Osteoblast (primary cell): ENCODE measurements at places on chromosomes 11 and 22. TPM values are rescaled to one million over a fixed set of nuclear protein-coding genes. Genes with fewer than 3 reads are reported as not detected.

The VPREB3 gene
- total RNA-seq: not detected in 2 replicates

The NECTIN1 gene
- 4.1 and 5.8 TPM in 2 replicates for total RNA-seq

The SPA17 gene
- total RNA-seq: 8.0 and 8.8 TPM in 2 replicates

The TRPT1 gene
- 32.2 and 33.0 TPM in 2 replicates for total RNA-seq

The ZC3H12C gene
- total RNA-seq: 9.1 and 10.5 TPM in 2 replicates

The DGCR6L gene
- total RNA-seq: 58.9 and 60.8 TPM in 2 replicates

The C11orf52 gene
- total RNA-seq: 1.2 and 1.4 TPM in 2 replicates

The MMP12 gene
- total RNA-seq: under 0.01 and 0.36 TPM in 2 replicates

The WBP2NL gene
- total RNA-seq: under 0.01 and 0.72 TPM in 2 replicates

The TSPAN32 gene
- 0.59 and 1.4 TPM in 2 replicates for total RNA-seq

The BIK gene
- not detected in 2 replicates for total RNA-seq

The CALCA gene
- total RNA-seq: not detected in 2 replicates

The ARRB1 gene
- 14.5 and 19.4 TPM in 2 replicates for total RNA-seq

The CBLIF gene
- not detected in 2 replicates for total RNA-seq

The MS4A4A gene
- under 0.01 and 0.36 TPM in 2 replicates for total RNA-seq

GRCh38 chr11:100445231-100445735, 241.8 kb upstream of the ARHGAP42 start:
- no peak for DNase-seq

DNA sequence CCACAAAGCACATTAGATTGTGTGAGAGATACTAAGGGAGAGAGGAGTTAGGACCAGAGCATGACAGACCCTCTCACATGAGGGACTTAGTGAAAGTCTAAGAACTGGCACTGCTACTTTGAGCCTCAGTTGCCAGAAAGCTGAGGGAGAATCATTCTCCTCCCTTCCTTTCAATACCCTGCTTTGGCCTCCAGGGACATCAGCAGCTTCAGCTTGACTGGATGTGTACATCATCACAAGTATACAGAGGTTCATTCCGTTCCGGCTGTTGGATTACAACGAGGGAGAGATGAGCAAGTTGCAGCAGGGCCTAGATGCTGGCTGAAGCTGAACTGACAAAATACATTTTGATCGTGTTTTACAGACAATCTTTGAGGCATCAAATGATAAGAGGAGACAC, 15.7 kb upstream of the ANO5 start:
- DNase-seq: no peak

- DNase-seq: no peak
Measured at GRCh38 chr11:36380296-36381014, 84.4 kb downstream of the PRR5L start.

DNA sequence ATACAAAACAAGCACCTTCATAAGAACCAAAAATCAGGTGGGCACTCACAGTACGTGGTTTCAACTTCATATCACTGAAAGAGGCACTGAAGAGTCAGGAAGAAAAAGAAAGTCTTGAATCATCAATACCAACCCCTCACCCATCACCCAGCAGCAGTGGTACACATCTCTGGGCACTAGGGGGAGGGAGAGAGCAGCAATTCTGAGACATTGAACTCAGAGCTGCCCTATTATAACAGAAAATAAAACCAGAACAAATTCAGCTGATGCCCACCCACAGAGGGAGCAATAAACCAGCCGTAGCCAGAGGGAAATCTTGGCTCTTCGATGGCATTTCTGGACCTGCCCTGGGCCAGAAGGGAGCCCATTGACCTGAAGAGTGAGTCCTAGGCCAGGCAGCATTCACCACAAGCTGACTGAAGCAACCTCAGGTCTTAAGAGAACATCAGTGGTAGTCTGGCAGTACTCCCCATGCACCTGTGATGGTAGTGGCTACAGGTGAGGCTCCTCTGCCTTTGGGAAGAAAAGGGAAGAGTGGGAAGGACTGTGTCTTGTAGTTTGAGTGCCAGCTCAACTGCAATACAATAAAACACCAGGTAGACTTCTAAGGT, 42.2 kb upstream of the FAM181B start:
- DNase-seq: peak; percentile 65

DNA sequence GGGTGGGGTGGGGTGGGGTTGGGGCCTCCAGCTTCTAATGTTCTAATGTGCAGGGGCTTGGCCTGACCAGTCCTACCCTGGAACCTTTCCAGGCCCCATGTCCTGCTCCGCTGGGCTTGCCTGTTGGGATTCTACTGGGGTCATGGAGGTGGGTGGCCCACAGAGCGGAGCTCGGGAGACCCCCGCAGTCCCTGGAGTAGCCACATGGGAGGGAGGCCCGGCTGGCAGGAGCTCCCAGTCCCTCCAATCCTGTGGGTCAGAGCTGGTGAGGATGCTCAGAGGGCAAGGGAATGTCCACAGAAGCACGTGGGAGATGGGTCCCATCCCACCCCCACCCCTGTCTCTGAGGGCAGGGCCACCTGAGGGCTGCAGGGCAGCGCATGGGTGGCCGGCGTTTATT, 2.9 kb downstream of the SEPTIN5 start:
- DNase-seq: peak; percentile 91

- peak; percentile 80 for DNase-seq
Measured at GRCh38 chr11:64911142-64911541, 5.9 kb downstream of the ATG2A start.

GRCh38 chr11:34750692-34751405, 130.0 kb downstream of the EHF start:
- no peak for DNase-seq

DNA sequence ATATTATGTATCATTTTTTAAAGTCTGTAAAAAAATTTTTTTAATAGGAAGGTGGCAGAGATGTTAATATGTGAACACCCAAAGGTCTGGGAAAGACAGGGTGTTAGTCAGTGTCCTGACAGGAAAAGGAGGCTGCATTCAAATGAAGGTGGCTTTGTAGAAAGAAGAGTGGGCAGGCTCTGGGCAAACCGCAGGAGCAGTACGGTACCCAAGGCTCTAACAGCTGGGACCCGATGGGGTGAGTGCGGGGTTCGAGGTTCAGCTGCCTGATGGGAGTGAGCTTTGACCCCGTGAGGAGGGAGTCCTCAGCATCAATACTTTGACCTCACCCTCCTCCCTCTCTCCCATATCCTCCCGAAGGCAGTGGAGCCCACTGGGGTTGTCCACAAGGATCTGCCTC, 142.5 kb downstream of the C11orf91 start:
- no peak for DNase-seq

DNA sequence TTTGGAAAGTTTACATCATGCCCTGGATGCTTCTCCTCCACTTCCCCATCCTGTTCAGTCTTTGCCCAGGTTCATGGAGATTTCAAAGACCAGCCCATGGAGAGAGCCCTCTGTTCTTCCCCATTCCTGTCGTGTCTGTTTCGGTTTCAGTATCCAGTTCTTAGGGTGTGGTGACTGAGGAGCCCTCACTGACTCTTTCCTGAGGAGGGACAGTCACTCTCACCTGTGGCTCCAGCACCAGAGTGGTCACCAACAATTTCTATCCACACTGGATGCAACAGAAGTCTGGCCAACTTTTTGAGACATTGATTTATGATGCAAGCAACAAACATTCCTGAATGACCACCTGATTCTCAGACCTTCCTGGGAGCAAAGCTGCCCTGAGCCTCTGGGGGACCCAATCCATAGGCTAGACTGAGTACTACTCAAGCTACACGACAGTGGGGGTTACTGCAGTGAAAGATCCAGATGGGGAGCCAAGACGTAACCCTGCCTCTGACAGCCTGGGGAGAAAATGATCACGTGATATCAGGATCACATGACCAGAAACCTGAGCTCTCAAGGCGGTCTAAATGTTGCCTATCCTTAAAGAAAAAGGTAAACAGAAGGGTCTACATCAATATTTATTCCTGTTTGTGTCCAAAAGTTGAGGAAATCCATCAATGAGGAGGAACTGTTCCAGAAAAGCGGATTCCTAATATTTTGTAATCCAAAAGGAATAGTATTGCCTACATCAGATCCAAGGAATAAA, 76.2 kb upstream of the VPREB1 start:
- no peak for DNase-seq

DNA sequence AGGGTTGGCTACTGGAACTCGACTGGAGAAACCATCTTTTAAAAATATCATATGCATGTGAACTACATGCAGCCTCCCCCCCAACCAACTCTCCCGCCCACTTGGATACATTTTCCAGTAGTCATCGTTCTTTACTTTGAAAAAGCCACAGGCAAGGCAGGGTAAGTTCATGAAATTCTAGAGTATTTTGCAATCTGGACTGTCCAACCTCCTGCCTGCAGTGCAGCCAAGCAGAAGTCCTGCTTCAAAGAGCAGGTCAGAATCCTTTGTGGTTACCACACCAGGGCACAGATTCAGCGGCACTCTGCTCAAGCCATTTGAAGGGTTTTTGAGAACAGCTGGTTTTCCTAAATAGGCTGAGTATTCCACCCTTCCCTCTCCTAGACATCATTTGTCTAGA, 12.1 kb downstream of the ELF5 start:
- peak; percentile 87 for DNase-seq

DNA sequence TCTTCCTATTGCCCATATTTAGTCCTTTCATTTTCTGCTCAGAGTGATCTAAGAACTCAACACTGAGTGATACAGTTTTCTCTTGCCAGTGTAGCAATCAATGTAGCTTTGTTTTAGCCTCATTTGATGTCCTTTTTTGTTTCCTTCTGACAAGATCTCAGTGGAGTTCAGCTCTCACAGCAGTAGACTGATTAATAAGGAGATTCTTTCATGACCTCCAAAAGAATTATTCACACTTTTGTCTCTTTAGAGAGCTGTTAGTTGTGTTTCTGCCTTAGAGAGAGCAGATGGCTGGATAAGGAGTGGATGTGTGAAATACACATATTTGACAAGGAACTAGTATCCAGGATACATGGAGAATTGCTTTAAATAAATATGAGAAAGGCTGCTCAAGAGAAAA, 6.6 kb upstream of the TMEM225 start:
- no peak for DNase-seq

DNA sequence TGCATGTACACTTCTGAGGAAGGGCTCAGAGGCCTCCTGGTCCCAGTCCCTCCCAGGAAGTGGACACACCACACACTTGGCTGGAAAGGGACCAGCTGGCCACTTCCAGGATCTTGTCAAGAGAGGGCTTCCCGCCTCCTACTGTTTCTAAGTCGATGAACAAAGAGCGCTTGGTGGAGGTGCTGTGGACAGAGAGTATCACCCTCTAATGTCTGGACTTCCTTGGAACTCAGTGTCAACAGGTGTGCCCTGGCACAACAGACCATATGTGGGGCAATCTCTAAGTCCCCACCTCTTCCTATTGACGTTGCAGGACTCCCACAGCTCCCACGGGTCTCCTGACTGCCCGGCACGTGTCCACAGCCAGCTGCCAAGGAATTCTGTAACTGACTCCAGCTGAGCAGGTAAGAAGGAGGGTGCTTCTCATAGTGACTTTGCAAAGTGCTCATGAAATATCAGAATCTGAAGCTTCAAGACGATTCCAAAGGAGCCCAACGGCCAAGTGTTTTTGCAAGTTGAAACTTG, 16.1 kb downstream of the POU2AF1 start:
- DNase-seq: no peak

DNA sequence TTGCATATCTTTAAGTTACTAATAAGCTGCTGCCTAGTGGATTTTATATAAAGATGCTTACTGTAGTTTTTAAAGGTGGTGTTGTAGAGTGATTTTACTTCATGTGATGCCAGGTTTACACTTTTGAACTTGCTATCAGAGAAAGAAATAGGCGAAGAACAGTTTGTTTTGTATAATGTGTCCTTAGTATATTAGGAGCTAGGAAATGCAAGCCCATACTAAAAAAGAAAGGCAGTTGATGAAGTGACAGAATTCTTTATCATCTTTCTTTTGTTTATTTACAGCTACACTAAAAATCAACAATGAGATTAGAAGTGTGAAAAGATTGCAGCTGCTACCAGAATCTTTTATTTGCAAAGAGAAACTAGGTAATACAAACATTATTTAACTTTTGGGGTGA, 12.8 kb downstream of the FBXO7 start:
- DNase-seq: no peak

DNA sequence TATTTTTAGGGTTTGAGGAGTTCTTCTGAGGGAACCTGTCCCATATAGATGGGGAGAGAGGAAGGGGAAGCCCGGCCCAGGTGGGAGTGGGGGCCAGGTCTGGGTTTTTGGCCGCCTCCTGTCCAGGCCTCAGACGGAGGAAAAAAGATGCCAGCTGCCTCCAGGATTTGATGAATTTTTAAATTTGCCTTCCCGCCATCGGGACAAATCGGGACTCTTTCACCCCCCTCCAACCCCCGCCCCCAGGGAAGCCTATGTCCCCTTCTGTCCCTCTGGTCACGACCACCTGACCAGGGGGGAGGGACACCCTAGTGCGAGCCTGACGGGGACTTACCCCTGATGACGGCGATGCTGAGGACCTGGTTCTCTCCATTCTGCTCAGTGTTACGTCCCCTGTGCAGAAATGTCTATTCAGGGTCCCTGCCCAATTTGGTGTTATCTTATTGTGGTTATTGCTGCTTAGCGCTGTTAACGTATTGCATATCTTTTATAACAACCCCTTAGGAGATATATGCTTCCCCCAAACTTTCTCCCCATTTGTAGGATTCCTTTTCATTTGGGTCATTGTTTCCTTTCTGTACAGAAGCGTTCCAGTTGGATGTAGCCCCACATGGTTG, 115.9 kb upstream of the GRK3 start:
- peak; percentile 85 for DNase-seq

DNA sequence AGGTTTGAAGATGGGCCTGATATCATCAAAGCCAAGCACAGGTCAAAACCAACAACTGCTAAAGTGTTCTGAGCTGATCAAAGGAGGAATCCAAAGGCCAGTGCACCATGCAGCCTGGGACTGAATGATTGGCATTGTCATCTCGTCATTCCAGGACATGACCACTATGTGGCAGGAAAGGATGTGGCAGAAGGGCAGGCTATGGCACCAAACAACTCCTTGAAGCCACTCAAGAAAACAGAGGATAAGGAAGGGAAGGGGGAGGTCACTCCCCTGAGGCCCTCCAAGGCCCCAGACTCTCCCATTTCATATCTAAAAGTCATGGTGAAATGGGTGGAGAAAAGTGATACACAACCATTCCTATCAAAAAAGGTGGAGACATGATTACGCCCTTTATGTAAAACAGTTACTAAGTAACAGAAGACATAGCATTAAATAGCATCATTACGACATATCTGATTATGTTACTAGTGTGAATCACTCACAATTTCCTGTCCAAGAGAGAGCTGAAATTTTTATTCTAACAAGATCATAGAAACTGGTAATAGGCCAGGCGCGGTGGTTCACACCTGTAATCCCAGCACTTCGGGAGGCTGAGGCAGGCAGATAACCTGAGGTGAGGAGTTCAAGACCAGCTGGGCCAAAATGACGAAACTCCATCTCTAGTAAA, 49.3 kb downstream of the AHNAK start:
- no peak for DNase-seq

DNA sequence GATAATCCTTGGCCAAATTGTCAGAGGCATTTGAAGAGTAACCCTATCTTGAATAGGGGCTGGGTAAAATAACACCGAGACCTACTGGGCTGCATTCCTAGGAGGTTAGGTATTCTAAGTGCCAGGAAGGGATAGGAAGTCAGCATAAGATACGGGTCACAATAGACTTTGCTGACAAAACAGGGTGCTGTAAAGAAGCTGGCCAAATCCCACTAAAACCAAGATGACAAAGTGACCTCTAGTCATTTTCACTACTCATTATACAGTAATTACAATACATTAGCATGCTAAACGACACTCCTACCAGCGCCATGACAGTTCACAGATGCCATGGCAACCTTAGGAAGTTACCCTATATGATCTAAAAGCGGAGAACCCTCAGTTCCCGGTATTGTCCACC, 964 bp upstream of the REXO2 start:
- no peak for DNase-seq

GRCh38 chr11:68321293-68322051, 9.1 kb downstream of the LRP5 start:
- peak; percentile 47 for DNase-seq

GRCh38 chr22:31339148-31339832, 6.9 kb downstream of the PATZ1 start:
- peak; percentile 56 for DNase-seq
